ENCODE measurements at places on chromosomes 7 and 10.

DNA sequence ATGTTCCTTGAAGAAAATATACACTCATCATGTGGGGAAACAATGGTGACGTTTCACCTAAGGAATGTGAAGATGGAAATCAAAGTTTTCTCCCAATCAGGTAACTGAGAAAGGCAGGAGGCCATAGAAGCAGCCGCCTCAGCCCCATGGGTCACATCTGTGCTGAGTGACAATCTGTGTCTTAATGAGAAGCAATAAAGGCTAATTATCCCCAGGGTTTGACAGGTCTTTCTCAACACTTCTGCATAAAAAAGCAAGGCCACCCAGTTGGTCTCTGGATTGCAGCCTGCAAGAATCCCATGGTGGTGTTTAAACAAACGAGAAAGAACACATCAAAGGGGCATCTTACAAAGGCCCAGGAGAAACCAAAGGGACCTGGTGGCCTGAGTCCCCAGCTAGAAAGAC, 91.1 kb upstream of the TNS3 start:
- no peak for DNase-seq

GRCh38 chr10:14128519-14128918, 202.2 kb downstream of the FRMD4A start:
- no peak for DNase-seq

DNA sequence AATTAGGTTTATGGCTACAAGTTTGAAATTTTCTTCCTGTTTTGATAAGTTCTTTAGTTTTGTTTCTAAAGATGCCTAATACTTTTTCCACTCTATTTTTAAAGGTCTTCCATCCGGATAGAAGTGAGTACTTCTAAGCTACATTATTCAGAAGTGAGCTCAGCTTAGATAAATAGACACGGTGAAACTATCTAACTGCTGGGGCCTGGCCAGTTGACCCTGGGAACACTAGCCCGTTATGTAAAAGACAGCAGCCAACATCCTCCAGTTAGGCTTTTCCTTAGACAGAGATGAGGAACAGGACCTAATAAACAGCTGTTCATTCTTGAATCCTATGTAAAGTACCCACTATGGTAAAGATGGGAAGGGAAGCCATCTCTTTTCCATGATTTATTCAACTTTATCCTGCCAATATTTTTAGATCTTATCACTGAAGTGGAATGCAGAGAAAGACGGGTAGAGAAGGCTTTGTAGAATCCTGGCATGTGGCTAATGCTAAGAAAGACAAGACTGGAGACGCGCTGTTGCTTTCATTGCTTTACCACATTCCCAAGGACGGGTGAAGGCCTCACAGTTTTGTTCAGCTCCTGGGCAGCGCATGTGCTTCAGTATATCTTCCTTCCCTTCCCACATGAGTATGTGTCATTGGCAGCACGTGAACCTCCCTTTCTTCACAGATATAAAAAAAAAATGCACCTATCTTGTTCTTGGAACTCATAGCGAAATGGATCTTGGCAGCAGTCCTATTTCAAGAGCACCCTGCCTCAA, 340.0 kb upstream of the MEOX2 start:
- peak; percentile 37 for DNase-seq

DNA sequence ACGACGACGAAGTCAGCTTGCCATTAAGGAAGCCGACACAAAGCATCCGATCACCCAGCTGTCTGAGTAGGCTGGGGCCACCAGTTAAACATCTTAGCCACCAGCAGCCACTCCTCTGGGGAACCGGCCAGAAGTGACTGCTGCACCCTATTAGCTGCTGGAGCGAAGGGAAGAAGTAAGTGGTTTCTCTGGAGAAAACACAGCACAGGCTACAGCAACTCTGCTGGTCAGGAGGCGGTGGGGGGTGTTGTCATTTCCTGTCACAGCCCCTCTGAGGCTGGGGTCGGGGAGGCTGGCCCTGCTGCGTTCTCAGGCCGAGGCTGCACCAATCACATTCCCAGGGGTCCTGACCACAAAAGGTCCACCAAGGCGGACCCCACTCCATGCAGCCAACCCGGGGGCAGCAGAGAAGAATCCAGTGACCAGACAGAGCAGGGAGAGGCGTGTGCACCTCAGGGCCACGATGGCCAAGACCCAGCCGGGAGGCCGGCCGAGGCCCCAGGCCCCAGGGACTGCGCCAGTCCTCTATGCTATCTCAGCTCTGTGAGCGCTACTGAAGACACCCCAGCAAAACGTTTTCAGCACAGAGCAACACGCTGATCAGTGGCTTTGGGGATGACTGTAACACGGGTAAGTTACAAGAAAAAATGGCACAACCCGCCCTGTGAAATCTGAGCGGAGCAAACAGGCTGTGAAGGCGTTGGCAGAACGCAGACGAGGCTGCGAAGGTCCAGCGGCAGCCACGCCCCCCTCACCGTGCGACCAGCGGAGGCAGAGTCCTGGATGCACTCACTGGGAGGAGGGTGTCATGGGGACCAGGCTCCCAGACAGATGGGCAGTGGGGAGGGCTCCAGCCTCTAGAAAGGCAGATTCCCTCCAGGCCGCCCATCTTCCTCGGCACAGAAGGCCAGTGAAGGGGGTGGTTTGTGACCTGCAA, 24.8 kb downstream of the STK32C start:
- no peak for DNase-seq

DNA sequence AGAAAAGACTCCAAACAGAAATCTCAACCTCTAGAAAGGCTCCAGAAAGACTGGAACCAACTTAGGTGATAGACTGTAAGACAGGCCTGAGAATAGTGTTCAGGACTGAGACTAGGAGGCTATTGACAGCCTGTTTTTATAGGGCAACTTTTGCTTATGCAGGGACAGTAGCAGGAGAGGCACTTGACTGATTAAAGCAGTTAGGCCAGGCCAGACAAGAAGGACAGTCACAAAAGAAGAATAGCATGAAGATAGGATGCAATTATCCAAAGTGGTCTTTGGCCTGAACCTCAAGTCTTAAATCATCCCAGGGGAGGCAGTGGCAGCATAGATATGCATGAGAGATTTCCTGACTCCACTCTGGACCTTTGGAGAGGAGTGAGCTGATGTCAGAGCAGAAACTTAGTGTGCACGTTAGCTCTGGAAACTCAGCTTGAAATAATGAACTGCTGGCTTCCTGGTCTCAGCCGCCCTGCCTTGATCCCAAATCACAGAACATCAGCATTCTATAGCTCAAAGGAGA, 290.6 kb downstream of the SORCS3 start:
- no peak for DNase-seq

DNA sequence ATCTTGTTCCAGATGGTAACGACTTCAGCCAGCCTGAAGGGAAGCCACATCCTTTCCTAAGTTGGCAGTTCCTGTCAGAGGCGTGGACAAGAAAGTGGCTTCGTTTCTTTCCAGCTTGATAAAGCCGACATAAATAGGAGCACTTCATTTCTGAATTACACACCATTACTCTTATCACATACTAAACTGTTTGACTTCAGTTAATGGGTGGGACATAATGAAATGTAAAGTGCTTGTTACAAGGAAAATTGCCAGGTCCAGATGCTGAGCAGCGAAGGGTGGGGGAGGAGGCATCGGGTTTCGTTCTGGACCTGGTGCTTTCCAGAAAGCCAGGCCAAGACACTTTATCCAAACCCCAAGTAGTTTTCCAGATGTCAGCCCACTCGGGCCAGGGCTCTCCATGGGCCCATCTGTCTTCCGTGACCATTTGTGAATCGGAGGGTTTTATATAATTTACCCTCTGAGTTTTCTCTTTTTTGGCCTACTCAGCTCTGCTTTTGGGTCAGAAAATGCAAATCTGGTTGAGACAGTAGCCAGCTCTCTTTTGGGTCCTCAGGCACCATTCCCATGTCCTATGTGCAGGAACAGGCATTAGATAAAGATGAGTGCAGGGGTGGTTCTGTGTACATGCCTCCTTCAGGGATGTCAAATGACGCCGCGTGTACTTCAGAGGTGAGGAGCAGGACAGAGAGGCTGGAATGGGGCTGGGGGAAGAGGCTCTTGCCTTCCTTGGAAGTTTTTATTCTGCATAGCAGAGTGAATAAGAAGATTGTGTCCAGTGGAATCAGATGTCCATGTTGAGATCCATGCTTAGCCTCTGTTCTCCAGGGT, 90.2 kb downstream of the TACC2 start:
- DNase-seq = no peak

DNA sequence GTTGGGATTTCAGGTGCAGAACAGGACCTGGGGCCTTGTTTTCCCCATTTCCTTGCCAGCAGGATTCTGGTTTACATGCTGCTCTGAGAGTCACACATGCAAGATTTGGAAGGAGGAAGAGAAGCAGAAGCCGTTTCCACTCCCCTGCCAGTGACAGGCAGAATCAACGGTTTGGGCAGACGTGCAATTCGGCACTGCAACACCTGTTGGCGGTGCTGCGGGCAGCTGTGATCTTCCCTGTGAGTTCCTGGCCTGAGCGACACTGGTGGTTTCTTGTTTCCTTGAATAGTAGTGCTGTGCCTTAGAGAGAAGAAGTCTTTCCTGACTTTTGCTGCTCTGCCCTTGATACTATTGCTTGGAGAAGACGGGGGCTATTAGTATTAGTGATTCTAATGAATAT, 1126.2 kb downstream of the TYW1 start:
- DNase-seq = no peak

DNA sequence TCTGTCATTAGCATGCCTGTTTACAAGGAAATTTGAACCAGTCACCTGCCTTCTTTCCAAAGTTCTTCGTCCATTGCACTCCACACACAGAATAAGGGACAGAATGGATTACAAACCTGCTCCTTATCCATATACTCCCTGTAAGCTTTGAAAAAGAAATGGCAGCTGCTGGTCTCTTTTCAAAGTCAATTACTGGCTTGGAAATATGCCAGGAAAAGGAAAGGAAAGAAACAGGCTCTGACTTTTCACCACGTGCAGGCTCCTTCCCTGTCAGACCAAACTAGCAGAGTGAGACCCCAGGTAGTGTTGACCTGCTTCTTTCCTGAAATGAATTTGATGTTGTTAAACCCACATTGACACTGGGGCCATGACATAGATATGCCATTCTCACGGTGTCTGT, 84.5 kb downstream of the LHFPL3 start:
- DNase-seq = no peak

- no peak for DNase-seq
Measured at GRCh38 chr10:87578842-87579401, 74.2 kb downstream of the MINPP1 start.

GRCh38 chr10:131848741-131849590, 51.8 kb upstream of the PPP2R2D start:
- no peak for DNase-seq

All from skeletal muscle cell (primary cell).